Vein endothelial cell (primary cell): ENCODE measurements at places on chromosomes 11 and 22. TPM values are rescaled to one million over a fixed set of nuclear protein-coding genes. Genes with fewer than 3 reads are reported as not detected.

Gene CLMP
- 0.10 and 1.6 TPM in 2 replicates for total RNA-seq

Gene GAS2
- total RNA-seq: 1.3 and 2.3 TPM in 2 replicates

Gene OR56A4
- not detected in 2 replicates for total RNA-seq

Gene CLCF1
- total RNA-seq: 4.6 TPM in 2 replicates

Gene FAM83F
- not detected in 2 replicates for total RNA-seq

Gene SCGB2A2
- total RNA-seq: not detected in 2 replicates

Gene MAPK8IP1
- total RNA-seq: 5.9 and 6.6 TPM in 2 replicates

Gene CFAP300
- total RNA-seq: 0.33 and 0.57 TPM in 2 replicates

Gene TP53AIP1
- total RNA-seq: not detected in 2 replicates

Gene TENM4
- under 0.01 and 0.19 TPM in 2 replicates for total RNA-seq

Gene MUC6
- total RNA-seq: not detected in 2 replicates

Gene OR52K1
- total RNA-seq: not detected in 2 replicates

Gene SLC22A9
- not detected in 2 replicates for total RNA-seq

Gene PRG3
- total RNA-seq: not detected in 2 replicates

Gene CASP4
- total RNA-seq: 147 and 277 TPM in 2 replicates

Gene HEPHL1
- total RNA-seq: under 0.01 TPM in 2 replicates

Gene FIBIN
- total RNA-seq: not detected in 2 replicates

Gene LMNTD2
- total RNA-seq: 1.9 and 2.6 TPM in 2 replicates

Gene TUT1
- total RNA-seq: 11.8 and 12.7 TPM in 2 replicates

Gene KRTAP5-11
- not detected in 2 replicates for total RNA-seq

Gene SLC37A2
- 0.98 and 2.7 TPM in 2 replicates for total RNA-seq

Gene CASP5
- total RNA-seq: not detected in 2 replicates

Gene OR9Q1
- not detected in 2 replicates for total RNA-seq

Gene FAM227A
- total RNA-seq: 2.1 and 2.3 TPM in 2 replicates

Gene TMEM86A
- total RNA-seq: 2.5 and 3.3 TPM in 2 replicates

Gene IGSF9B
- total RNA-seq: under 0.01 and 0.29 TPM in 2 replicates

Gene CASP1
- total RNA-seq: 9.6 and 14.4 TPM in 2 replicates

Gene RASL10A
- total RNA-seq: 0.96 and 1.3 TPM in 2 replicates

Gene MOGAT2
- total RNA-seq: not detected in 2 replicates
